Stimulated activated CD4-positive, alpha-beta T cell treated with anti-CD3 and anti-CD28 coated beads, Interleukin-1b, Interleukin-23, amount 100 ng/mL, for 1 hour (primary cell): ENCODE measurements at places on chromosomes 2 and 18.

DNA sequence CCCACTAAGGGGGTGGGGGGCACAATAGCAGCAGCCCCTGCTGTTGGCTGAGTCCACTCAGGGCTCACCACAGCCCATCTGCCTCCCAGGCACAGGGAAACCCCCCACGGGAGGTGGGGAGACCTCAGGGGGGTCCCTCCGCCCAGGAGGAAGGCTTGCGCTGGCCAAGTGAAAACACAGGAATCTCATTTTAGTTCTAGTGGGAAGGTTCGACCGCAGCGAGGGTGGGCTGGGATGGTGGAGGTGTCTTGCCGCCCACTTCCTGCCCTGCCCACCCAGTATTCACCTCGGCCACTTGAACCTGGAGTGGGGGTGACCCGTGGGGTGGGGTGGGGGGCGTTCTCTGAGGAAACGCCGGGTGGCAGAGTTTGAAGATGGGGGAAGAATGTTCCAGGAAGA lies 6.9 kb upstream of the BOK start:
- DNase-seq = no peak

GRCh38 chr18:40875101-40875615 lies 1079.9 kb upstream of the PIK3C3 start:
- DNase-seq = no peak

GRCh38 chr2:130798472-130799218 lies 38.1 kb upstream of the ARHGEF4 start:
- no peak for DNase-seq

DNA sequence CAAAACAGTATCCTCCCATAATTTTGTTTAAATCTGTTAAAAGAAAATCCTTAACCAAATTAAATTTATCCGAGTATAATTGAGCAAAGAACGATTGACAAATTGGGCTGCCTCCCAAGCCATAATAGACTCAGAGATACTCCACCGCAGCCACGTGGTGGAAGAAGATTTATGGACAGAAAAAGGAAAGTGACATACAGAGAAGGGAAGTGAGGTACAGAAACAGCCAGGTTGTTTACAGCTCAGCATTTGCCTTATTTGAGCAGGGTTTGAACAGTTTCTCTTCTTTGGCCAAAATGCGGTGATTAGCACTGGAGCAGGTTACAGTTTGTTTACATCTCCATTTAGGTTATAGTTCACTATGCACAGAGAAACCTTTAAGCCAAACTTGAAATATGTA lies 60.8 kb downstream of the KYNU start:
- no peak for DNase-seq

DNA sequence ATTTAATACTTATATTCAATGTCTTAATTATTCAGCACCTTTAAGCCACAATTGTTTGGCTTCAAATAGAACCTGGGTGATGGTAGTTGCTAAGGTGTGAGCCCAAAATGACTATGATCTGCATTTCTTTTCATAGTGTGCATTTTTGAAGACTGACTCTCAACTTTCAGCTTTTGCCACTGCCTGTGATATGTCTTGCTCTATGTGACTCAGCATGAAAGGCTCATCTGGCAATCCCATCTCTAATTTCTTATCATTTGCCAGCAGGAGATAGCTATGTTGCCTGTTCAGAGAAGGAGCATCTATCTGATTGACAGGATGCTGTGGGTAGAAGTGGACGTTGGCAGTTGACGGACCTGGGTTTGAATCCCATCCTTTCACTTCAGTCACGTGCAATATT lies 34.5 kb upstream of the CCDC93 start:
- DNase-seq = no peak

GRCh38 chr18:31497836-31498573 lies at the start of gene DSG2:
Gene DSG2 (plus strand): TSS chr18:31498177. CDS start chr18:31498252, 75 bp downstream.
- no peak for DNase-seq

DNA sequence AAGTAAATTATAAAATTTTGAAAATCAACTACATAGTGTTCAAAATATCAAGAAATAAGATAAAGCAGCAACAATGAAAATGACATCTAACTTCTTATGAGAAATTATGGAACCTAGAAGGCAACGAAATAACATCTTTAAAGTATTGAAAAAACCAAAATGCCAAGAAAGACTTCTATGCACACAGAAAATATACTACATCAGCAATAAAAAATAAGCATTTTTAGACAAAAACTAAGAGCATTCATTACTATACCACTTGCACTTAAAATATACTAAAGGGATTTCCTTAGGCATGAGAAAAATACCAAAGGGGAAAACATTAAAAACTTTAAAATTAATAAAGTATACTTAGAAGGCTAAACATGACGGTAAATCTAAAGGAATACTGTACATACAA lies 556.3 kb downstream of the NUP35 start:
- DNase-seq = no peak

GRCh38 chr2:111662039-111662770 lies 221.8 kb downstream of the ANAPC1 start:
- no peak for DNase-seq

- DNase-seq = no peak
These were observed 42.1 kb upstream of the SIGLEC15 start for GRCh38 chr18:45783097-45784075.

- no peak for DNase-seq
These were observed 45.3 kb upstream of the PSME4 start for GRCh38 chr2:54015798-54016699.

- no peak for DNase-seq
These were observed 192.3 kb downstream of the MCFD2 start for GRCh38 chr2:46723346-46723745.

- DNase-seq = no peak
These were observed 167.4 kb upstream of the RAB6C start for GRCh38 chr2:129812071-129812470.

DNA sequence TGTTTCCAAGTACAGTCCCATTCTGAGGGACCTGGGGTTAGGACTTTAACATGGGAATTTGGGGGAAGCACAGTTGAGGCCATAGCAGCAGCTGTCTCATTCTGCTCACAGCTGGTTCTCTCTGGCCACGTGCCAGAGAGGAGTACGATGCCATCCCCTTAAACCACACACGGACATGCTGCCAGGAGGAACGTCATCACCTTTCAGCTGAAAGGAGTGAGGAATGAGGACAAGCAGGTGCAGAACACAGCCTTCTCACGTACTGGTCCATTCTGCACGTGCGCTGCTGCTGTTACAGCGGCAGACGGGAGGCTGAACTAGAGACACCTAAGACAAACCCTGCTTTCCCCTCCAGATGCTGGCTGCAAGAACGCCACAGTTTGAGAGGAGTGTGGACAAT lies 33.5 kb downstream of the ODC1 start:
- no peak for DNase-seq

DNA sequence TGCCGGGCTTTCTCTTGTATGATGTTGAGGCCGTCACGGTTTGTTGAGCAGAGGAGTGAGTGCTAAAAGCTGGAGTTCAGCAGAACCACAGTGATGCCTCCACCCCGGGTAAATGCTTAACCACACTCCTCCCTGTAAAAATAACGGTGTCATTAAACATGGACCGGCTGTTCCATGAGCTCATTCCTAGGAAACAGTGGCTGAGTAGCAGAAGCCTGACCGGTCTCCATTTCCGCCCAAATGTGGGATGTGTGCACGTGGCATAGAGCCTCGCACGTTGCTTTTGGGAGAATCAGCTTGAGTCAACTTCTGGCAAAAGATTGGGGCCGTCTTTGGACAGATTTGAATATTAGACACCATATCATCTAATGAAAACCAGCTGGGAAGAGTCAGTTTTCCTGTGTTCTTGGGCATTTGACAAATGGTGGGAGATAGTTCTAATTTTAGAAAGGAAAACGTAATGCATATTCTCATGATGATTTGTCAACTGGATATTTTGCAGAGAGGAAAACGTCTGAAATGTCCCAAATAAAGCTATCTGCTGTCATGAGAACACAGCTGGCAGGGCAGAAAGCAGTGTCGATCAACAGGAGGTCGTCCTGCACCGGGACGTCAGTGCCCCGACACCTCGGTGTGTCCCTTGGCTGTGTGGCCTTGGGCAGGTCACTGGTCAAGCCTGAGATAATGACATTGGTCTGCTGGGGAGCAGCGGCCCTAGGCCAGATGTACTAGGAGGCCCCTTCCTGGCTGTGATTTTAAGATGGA lies 42.4 kb downstream of the LRRFIP1 start:
- DNase-seq = no peak

- DNase-seq = no peak
These were observed 44.5 kb downstream of the PSMD14 start for GRCh38 chr2:161352719-161353118.

GRCh38 chr2:187504312-187504921 lies 49.8 kb downstream of the TFPI start:
- no peak for DNase-seq

GRCh38 chr2:105087273-105087672 lies 49.4 kb downstream of the MRPS9 start:
- no peak for DNase-seq

DNA sequence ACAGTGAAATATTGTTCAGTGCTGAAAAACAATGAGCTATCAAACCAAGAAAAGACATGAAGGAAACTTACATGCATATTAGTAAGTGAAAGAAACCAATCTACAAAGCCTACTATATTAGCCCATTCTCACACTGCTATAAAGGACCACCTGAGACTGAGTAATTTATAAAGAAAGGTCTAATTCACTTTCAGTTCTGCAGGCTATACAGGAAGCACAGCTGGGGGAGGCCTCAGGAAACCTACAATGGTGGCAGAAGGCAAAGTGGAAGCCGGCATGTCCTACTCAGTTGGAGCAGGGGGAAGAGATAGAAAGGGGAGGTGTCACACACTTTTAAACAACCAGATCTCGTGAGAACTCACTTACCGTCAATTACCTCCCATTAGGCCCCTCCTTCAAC lies 232.1 kb downstream of the TMX3 start:
- no peak for DNase-seq

GRCh38 chr2:23489471-23490322 lies 104.7 kb downstream of the KLHL29 start:
- DNase-seq = no peak

DNA sequence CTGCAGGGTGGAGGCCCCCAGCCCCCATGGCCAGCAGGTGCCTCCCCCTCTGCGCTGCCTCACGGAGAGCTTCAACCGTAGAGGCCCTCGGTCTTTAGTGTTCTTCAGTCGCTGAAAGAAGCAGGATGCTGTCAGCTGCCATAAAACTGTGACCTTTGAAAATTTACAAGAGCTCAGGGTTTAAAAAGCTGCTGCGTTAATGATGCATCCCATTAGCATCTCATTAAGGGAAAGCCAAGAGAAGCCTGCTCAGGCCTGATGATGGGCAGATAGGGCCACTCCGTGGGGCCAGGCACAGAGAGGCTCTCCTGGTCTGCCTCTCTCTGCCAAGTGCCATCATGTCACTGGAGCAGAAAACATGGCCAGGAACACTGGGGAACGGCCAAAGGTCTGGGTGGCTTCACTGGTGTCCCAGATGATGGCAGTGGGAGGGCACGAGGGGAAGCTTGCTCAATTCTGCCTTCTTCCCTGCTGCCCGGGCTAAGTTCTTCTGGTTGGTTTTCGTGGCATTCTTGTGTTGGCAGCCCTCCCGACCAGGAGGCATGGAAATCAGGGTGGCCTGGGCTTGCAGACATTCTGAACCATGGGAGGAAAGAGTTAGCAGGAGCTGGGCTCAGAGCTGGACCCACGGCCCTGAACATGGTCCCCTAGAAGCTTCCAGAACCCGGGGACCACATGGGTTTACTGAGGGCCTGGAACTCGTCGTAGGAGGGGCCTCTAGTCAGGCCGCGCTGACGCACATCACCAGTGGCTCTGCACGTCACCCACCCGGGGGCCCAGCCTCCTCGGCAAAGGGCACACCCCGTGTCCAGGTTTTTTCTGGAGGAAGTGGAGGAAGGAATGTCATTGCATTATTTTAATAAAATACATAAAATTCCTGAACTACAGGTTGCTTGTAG lies 250.7 kb downstream of the KLHL29 start:
- DNase-seq = no peak

DNA sequence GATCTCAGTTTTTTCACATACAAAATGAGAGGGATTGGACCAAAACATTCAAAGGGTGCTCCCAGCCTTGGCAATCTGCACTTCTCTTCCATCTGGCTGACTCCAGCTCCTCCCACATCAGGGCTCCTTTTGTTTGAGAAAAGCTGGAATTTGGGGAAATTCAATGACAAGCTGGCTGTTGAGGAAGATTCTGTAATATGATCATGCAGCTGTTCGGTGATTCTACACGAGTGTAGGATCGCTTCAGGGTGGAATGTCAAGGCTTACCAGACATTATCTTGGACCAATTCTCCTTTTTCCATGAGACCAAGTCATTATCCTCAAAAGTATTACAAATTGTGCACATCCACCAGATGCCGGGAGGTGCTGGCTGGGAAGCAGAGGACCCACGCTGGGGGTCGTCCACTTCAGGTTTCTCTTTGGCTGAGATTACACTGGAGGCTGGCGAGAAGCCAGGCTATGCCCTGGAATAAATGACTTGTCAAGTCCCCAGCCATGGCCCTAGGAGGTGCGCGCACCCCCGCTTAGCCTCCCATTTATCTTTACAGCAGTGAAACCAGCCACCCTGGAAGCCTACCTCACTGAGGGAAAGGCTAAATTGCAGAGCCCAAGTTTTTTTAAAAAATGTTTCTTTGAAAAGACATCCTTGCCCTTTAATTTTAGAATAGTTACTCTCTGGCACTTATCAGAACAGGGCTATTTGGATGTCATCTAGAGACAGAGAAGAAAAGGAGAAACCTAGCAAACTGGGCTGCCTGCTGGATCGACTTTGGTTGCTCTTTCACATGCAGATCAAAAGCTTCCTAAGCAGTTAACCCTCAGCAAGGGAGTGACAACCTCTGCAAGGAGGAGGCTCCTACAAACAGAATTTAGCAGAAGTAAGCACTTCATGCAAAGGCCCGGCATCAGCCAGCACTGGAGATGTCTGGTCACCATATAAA lies 42.5 kb upstream of the LCLAT1 start:
- DNase-seq = no peak

DNA sequence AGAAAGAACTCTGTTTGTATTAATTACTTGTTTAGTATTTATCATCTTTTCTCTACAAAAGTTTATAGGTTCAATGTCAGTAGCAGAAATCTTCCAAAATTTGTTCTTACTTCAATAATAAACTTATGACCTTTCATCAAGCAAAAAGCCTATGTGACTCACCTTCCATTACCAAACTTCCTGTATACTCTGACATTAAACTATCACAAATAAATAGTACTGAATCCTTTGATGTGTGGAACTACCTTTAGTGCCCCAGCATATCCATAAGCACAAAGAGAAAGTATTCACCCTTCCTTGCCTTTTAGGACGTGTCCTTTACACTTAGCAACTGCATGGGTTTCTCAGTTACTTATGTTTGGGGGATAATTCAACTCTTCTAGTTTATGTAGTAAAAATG lies 166.0 kb downstream of the EHBP1 start:
- DNase-seq = no peak

- DNase-seq = no peak
These were observed 1111.0 kb upstream of the SLC39A10 start for GRCh38 chr2:194545978-194546377.

DNA sequence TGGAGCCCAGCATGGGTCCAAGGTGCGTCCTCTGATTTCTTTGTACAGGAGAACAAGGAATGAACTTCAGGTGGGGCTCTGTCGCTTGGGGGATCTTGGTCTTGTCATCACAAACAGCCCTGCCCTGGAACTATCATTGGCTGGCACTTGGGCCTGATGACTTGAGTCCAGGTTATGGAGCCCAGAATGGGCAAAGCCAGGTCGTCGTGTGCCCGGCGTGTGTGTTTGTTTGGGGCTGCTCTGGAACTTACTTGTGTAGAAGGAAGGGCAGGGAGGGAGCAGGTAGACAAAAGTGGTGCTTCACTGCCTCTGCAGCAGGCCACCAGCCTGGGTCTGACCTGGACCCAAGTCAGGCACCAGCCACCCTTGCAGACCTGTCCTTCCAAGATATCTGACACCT lies 306.3 kb upstream of the HS6ST1 start:
- DNase-seq = no peak
